A549 treated with ZK216348 at 1 μM for 4 hours (cell line): ENCODE measurements at places on chromosomes 2 and 18. TPM values are rescaled to one million over a fixed set of nuclear protein-coding genes. Genes with fewer than 3 reads are reported as not detected.

Gene MSH2
- total RNA-seq, result 31.9 to 46.3 TPM (median 39.3 TPM) in 5 replicates

Gene IHH
- 0.25 to 0.47 TPM (median 0.37 TPM) in 4 of 5 replicates, not detected in the other for total RNA-seq

Gene C2orf78
- total RNA-seq, result not detected in 5 replicates

Gene DNAJC5G
- total RNA-seq, result not detected in 5 replicates

Gene KDM3A
- 18.1 to 47.5 TPM (median 26.4 TPM) in 5 replicates for total RNA-seq

Gene IL36A
- total RNA-seq, result not detected in 5 replicates

Gene TFPI
- total RNA-seq, result 30.8 to 61.9 TPM (median 56.0 TPM) in 5 replicates

Gene DLX2
- total RNA-seq, result 0.35 to 0.89 TPM (median 0.44 TPM) in 5 replicates

Gene C2orf80
- not detected in 5 replicates for total RNA-seq

Gene LRRC30
- total RNA-seq, result not detected in 5 replicates

Gene ACTG2
- total RNA-seq, result 0.12 to 0.38 TPM (median 0.13 TPM) in 3 of 5 replicates, not detected in the others

Gene LINC00305
- total RNA-seq, result not detected in 5 replicates

Gene HOXD1
- total RNA-seq, result 0.18 to 0.28 TPM (median 0.24 TPM) in 4 of 5 replicates, not detected in the other

Gene MAL
- total RNA-seq, result not detected in 5 replicates

Gene MTLN
- 95.7 to 143 TPM (median 128 TPM) in 5 replicates for total RNA-seq
